ENCODE measurements at places on chromosomes 3 and 15.
A peak's percentile ranks its signal among the peaks of the same experiment; 100 is the strongest.

DNA sequence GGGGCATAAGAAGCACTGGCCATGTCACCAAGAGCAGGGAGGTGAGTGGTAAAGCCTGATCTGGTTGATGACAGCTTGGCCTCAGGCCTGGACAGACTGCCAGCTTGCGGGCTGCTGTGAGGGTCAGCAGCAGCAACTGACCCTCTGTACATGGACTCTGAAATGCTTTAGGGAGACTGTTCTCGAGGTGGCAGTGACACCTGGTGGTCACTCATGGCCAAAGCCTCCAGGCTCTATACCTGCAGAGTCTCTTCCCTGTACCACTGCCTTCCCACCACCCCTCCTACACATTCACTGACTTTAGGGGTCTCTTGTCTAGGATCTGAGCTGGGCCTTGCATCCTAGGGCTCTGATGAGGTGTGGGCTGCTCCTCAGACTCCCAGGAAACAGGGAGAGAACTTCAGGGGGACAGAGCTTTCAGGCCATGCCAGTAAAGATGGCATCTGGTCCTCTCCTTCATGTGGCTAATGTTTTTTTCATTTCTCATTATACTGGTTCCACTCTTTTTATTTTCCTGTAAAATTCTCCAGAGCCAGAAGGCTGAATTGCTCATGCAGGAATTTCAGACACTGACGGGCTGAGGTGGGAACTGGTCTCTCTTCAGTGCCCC is 17.2 kb upstream of the TIMP4 start:
- no peak for DNase-seq

- DNase-seq = no peak
Observed at GRCh38 chr3:10753964-10754363, 62.1 kb upstream of the SLC6A11 start.

DNA sequence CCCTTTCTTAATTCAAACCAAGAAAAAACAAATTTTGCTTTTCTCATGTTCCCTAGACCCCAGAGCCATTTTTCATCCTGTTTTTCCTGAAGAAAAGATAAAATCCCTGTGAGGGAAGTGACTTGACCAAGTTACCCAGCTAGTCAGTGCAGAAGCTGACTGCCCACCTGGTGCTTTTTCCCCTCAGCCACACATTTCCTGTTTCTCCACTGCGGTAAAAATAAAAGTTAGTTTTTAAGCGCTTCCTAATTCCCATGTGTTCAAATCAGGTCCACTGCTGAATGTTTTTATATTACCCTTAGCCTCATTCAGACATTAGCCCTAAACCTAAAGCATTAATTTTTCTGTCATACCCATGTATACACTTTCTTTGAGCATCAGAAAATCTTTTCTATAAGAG is 26.1 kb downstream of the PPP2R3A start:
- no peak for DNase-seq

DNA sequence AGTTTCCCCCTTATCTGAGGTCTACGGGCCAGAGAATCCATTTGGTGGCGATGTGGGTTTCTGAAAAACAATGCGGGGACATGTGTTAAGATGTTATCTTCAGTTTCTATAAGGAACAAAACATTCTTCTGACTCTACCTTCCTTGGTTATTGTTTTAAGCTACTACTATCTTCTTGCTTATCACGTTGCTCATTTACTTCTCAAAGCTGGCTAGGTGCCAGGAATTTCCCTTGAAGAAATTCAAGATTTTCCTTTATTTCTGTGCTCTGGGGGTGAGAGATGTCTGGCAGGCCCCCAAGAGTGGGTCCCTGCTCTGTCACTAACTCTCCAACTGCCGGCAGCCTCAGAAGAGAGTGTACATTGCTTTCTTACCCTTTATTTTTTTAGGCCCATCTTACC is 119.8 kb downstream of the RYR3 start:
- DNase-seq = no peak

GRCh38 chr3:61964566-61964965 is 403.2 kb downstream of the PTPRG start:
- no peak for DNase-seq

- DNase-seq = no peak
Observed at GRCh38 chr3:119604878-119605277, 7.2 kb downstream of the PLA1A start.

- no peak for DNase-seq
Observed at GRCh38 chr3:44648564-44649229, at the start of gene ZNF35. TSS of gene ZNF35 (plus strand) at chr3:44648732. CDS start at chr3:44651068, 2,336 bp downstream.

GRCh38 chr3:74080056-74080461 is 455.3 kb upstream of the PDZRN3 start:
- DNase-seq = no peak

DNA sequence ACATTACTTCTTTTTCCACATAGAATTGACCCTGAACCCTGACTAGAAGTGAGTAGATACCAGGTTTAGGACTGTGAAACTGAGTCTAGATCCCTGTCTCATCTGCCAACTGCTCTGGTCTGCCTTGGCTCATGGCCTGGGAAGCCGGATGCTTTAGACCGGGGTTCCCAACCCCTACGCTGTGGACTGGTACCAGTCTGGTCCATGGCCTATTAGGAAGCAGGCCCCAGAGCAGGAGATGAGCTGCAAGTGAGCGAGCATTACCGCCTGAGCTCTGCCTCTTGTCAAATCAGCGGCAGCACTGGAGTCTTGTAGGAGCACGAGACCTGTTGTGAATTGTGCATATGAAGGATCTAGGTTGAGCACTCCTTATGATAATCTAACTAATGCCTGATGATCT is 734.2 kb downstream of the AGBL1 start:
- no peak for DNase-seq

- no peak for DNase-seq
Observed at GRCh38 chr3:10455545-10455914, 49.9 kb downstream of the ATP2B2 start.

GRCh38 chr3:86967062-86967461 is 23.9 kb downstream of the VGLL3 start:
- no peak for DNase-seq

DNA sequence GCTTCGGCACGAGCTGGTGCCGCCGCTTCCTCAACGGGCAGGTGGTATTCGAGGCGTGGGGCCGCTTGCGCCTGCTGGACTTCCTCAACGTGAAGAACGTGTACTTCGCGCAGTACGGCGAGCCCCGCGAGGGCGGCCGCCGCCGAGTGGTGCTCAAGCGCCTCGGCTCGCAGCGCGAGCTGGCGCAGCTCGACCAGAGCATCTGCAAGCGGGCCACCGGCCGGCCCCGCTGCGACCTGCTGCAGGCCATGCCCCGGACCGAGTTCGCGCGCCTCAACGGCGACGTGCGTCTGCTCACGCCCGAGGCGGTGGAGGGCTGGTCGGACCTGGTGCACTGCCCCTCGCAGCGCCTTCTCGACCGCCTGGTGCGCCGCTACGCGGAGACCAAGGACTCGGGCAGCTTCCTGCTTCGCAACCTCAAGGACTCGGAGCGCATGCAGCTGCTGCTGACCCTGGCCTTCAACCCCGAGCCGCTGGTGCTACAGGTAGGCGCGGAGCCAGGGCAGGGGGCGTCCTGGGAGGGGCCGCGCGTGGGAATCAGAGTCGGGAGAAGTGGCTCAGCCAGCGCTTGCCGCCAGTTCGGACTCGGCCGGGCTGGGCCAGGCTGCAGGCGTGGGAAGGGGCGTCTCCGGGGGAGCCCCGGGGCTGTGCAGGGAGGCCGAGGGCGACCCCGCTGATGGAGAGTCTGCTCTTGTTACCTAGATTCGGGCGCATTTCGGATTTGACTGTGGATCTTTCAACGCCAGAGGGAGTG is 1.1 kb downstream of the DIPK2A start:
- DNase-seq = peak; percentile 39

DNA sequence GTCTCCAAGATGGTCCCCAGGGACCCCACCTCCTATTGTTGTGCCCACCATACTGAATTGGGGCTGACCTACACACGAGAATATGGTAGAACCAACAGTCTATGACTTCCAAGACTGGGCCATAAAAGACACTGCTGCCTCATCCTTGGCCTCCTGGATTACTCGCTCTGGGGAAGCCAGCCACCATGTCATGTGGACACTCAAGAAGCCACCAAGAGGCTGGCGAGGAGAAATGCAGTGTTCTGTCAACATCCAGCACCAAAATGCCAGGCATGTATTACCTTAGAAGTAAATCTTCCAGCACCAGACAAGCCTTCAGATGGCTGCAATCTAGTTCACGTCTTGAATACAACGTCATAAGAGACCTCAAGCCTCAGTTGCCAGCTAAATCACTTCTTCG is 17.1 kb upstream of the TPM1 start:
- no peak for DNase-seq

GRCh38 chr3:127033171-127033570 is 50.3 kb downstream of the PLXNA1 start:
- DNase-seq = no peak

GRCh38 chr3:183484431-183485075 is 56.1 kb upstream of the MCF2L2 start:
- no peak for DNase-seq

- DNase-seq = no peak
Observed at GRCh38 chr15:65518633-65519285, 1.3 kb upstream of the DPP8 start.

GRCh38 chr3:4008205-4008604 is 209.0 kb downstream of the LRRN1 start:
- DNase-seq = no peak

DNA sequence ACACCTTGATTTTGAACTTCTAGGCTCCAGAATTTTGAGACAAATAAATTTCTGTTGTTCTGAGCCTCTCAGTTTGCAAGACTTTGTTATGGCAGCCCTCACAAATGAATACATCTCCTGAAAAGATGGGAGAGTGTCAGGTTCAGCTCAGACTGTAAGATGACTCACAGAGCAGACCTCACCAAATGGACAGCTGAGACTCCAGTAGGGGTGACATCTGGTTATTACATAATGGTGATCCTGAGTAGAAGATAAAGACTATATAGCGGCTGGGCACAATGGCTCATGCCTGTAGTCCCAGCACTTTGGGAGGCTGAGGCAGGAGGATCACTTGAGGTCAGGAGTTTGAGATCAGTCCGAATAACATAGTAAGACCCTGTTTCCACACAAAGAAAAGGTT is 26.2 kb upstream of the MTMR14 start:
- no peak for DNase-seq

DNA sequence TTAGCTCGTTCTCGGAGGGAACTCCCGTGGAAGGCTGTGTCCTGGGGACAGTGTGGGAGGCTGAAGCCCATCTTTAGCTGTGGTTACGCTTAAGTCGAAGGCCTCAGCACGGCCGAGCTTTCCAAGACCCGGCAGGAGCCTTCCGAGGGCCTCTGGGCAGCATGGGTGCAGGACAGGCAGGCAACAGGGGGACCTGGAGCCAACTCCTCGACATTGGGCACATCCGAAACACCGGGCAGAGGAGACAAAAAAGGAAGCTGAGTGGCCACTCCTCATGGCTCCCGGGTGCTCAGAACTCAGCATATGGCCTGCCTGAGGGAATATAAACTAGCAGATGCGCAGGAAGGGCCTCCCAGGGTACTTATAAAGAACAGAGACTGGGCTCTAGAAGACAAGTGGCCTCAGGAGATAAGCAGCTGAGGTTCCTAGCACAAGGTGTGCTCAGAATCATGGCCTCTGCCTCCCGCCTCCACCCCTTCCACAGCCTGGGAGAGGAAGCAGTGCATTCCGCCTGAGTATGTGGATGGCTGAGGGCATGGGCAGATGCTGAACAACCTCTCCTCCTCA is 34.1 kb downstream of the ABTB1 start:
- no peak for DNase-seq

- no peak for DNase-seq
Observed at GRCh38 chr15:33343275-33343674, 32.5 kb downstream of the RYR3 start.
